ENCODE measurements at places on chromosomes 3 and 15.

- DNase-seq, result no peak
Measured at GRCh38 chr3:112302881-112303763, 9.1 kb upstream of the SLC9C1 start.

DNA sequence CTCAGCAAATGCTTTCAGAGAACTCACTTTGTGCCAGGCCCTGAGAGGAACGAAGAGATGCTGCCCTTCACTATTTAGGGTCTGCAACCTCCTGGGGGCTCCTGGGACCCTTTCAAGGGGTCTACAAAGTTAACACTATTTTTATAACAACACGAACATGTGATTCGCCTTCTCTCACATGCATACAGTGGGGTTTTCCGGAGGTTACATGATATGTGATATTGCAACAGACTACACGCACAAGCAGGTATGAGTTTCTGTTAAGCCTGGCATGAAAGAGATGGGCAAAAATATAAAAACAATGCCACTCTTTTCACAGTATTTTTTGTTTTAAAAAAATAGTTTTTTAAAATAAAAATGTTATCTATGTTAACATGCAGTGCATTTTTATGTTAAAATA is 10.3 kb downstream of the STARD5 start:
- no peak for DNase-seq

- no peak for DNase-seq
Measured at GRCh38 chr3:155738580-155739076, 6.2 kb downstream of the PLCH1 start.

- no peak for DNase-seq
Measured at GRCh38 chr3:180188512-180189309, 152.0 kb upstream of the PEX5L start.

- DNase-seq, result no peak
Measured at GRCh38 chr3:150610785-150611184, 7.7 kb downstream of the SELENOT start.

DNA sequence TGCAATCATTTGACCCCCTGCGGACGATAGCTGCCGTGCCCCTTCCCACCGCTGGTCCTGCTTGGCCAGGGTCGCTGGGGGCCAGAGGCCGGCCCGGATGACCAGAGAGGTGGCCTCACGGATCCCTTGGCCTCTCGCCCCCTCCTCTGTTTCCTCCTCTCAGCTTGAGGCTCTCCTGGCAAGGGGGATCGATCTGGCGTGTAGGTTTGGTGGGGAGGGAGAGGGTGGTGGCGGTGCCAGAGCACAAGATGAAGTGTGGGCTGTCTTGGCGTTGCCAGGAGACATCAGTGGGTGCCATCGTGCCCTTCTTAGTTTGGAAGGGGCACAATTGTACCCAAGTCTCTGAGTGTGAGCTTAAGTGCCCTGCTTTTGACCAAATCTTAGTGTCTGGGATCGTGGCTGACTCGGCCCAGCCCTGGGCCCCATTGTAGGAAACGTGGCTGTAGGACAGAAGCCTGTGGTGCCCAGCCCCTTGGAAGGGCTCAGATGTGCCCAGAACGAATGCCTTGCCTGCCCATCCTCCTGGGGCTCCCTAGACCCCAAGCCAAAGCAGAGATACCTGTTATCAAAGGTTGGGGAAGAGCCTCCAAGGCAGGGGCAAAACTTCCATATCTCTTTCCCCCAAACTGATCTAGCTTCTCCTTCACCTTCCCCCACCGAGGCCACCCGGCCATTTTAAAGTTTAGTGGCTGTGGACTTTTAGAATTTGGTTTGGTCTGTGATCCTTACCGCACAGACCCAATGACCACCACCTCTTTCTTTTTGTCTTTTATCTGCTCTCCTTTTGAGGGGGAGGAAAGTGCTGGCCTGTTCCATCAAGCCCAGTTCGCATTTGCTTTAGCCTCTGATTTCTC is 14.4 kb downstream of the NR2F2 start:
- DNase-seq, result no peak

DNA sequence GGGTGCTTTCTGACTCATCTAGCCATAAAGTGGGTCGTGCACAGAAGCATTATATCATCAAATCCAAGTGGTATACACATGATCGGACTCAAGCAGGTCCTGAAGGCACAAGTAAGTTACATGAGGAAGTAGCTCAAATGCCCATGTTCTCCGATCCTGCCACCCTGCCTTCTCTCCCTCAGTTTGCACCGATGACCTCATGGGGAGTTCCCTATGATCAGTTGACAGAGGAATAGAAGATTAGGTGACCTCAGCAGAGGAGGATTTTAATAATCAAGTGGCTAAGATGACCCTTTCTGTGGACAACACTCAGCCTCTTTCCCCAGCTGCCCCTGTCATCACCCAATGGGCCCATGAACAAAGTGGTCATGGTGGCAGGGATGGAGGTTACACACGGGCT is 149.5 kb downstream of the TBC1D5 start:
- DNase-seq, result no peak

Measured in activated naive CD4-positive, alpha-beta T cell (primary cell).